Stimulated activated CD4-positive, alpha-beta T cell treated with anti-CD3 and anti-CD28 coated beads, Interleukin-4, amount 100 ng/mL, for 24 hours (primary cell): ENCODE measurements at places on chromosomes 3 and 15.

DNA sequence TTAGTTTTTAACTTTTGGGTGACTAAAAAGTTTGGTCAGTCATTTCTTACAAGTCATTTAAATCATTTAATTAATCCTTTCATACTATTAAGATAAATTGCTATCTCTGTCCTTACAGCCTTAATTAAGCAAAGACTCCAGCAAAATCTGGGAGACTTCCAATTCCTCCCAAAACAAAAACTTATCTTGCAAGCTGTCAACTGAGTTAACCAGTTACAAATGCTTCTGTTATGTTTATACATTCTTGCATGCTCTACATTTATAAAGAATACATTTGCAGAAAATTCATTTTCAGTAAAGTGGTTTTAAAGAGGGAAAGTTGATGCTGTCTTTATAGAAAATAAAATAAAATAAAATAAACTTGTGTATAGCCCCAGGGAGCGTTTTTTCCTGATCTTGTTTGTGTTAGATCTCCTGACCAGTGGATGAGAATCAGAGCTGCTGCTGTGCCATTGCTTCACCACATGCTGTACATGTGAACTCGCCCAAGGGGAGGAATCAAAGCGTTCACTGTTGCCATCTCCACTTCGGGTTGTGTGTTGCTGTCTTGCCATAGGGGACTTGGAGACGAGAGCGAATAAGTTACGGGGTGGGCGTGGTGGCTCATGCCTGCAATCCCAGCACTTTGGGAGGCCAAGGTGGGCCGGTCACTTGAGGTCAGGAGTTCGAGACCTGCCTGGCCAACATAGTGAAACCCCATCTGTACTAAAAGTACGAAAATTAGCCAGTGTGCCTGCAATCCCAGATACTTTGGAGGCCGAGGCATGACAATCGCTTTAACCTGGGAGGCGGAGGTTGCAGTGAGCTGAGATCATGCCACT lies 5.5 kb downstream of the CCR4 start:
- DNase-seq: no peak

GRCh38 chr15:101551696-101552591 lies 62.4 kb upstream of the PCSK6 start:
- DNase-seq: no peak

DNA sequence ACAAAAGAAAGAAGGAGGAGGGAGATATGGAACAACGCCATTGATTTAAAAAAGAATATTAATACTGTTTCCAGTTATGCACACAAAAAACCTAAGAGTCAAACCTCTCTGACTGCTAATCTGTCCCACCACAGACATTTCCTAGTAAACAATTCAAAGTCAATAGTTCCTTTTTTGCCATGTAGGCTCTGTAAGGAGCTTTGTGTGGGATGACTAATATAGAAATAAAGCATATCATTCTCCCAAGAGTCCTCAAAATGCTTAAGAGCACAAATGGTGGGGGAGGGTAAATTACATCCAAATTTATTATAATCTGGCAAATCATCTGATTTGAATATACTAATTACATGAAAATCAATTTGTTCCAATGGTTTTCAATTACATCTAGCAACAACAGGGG lies 155.9 kb upstream of the CNTN4 start:
- no peak for DNase-seq

- DNase-seq: no peak
Measured at GRCh38 chr3:54878145-54878544, 49.7 kb downstream of the LRTM1 start.

- DNase-seq: no peak
Measured at GRCh38 chr3:16277471-16277870, 12.5 kb downstream of the OXNAD1 start.

- DNase-seq: no peak
Measured at GRCh38 chr3:131708241-131708640, 205.5 kb upstream of the MRPL3 start.

- no peak for DNase-seq
Measured at GRCh38 chr3:101189796-101190195, 130.6 kb downstream of the IMPG2 start.

- no peak for DNase-seq
Measured at GRCh38 chr3:57877116-57877515, 121.0 kb downstream of the SLMAP start.
